ENCODE measurements at places on chromosomes 2 and 18.

DNA sequence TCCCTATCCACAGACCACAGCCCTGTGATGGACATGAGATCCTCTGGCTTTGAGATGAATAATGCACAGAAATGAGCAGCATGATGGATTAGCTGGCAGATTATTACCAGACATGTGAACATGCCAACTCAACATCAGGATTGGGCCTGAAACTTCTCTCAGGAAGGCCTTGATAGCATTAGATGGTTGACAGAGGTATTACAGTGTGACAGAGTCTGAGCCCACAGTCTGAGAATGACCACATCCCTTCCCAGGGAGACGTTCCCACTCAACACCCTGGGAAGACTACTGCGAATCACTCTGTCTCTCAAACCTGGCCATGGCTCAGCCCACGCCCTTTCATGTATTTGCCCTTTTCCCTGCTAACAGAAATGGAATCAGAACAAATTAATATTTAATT is 66.9 kb downstream of the BCL11A start:
- H3K4me1 ChIP-seq: peaks cover 45% of the 10 kb centered on the region
- H3K36me3 ChIP-seq: peaks cover 5% of the 10 kb centered on the region
- H3K27me3 ChIP-seq: no peaks in the 10 kb centered on the region
- DNase-seq: no peak

DNA sequence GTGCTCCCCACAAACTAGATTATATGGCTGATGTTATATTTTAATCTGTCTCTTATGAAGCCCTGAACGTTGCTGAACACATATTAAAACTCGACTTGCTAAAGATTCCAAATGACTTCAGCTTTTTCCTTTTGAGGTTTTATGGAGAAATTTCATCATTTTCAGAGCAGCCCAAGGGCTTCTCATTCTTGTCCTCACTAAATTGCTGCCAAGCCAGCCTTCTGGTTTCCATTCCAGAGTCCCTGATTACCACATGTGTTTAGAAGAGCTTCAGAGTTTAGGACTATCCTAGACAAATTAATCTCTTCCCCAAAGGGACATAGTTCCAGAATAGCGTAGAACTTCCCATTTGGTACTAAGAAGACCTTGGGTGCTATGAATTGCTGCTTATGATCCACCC is 77.8 kb upstream of the CCDC195 start:
- no peak overlapping the region for H3K27ac ChIP-seq
- peaks cover 2% of the 10 kb centered on the region for H3K27me3 ChIP-seq

GRCh38 chr2:16069933-16070647 is 129.7 kb downstream of the MYCN start:
- no peak overlapping the region for H3K4me3 ChIP-seq
- H3K27ac ChIP-seq: peak overlapping the region; percentile 44
- H3K4me1 ChIP-seq: peaks cover 8% of the 10 kb centered on the region
- DNase-seq: no peak
- no peaks in the 10 kb centered on the region for H3K27me3 ChIP-seq

- H3K27ac ChIP-seq: no peak overlapping the region
- H3K4me1 ChIP-seq: peaks cover 6% of the 10 kb centered on the region
- no peaks in the 10 kb centered on the region for H3K27me3 ChIP-seq
- H3K36me3 ChIP-seq: no peaks in the 10 kb centered on the region
- no peak for DNase-seq
- H3K4me3 ChIP-seq: no peak overlapping the region
Measured at GRCh38 chr2:26982102-26982742, 11.8 kb downstream of the MAPRE3 start.

- no peaks in the 10 kb centered on the region for H3K27me3 ChIP-seq
- H3K36me3 ChIP-seq: no peaks in the 10 kb centered on the region
- no peak overlapping the region for H3K27ac ChIP-seq
- no peak for DNase-seq
- H3K4me3 ChIP-seq: no peak overlapping the region
Measured at GRCh38 chr18:75970212-75970611, 524.8 kb downstream of the ZNF516 start.

- no peak for DNase-seq
- H3K4me1 ChIP-seq: peaks cover 27% of the 10 kb centered on the region
- H3K27me3 ChIP-seq: no peaks in the 10 kb centered on the region
- no peak overlapping the region for H3K27ac ChIP-seq
- H3K4me3 ChIP-seq: no peak overlapping the region
- H3K36me3 ChIP-seq: peaks cover 5% of the 10 kb centered on the region
Measured at GRCh38 chr2:12397854-12398253, 318.9 kb upstream of the TRIB2 start.

DNA sequence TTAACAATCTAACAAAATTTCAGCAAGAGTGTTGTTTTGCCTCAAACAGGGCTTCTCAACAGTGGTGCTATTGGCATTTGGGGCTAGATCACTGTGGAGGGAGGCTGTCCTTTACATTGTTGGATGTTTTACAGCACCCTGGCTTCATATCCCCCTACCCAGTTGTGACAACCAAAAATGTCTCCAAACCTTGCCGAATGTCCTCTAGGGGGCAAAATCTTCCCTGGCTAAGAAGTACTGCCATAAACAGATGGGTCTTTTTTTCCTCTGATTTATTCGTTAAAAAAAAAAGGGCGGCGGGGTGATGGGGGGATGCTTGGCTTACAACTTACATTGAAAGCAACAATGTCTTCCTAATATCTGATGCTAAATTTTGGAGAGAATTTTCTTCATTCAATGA is 207.6 kb upstream of the CCDC150 start:
- peaks cover 4% of the 10 kb centered on the region for H3K4me1 ChIP-seq
- no peaks in the 10 kb centered on the region for H3K27me3 ChIP-seq
- H3K27ac ChIP-seq: no peak overlapping the region
- peaks cover 2% of the 10 kb centered on the region for H3K36me3 ChIP-seq
- DNase-seq: no peak

DNA sequence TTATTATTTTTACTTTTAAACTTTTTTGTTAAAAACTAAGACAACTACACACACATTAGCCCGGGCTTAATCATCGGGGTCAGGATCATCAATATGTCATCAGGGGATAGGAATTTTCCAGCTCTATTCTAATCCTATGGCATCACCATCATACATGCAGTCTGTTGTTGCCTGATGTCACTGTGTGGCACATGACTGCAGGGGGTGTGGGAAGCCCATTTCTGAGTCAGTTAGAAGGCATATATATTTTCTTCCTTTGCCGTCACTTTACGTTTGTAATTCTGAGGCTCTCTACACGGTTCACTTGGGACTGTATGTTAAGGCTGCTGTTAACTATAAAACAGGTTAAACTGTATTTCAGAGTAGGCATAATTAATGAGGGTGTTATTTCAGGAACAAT is 144.4 kb upstream of the ITGA6 start:
- DNase-seq: no peak
- no peak overlapping the region for H3K27ac ChIP-seq
- no peaks in the 10 kb centered on the region for H3K27me3 ChIP-seq
- no peaks in the 10 kb centered on the region for H3K36me3 ChIP-seq
- H3K4me1 ChIP-seq: peaks cover 31% of the 10 kb centered on the region
- no peak overlapping the region for H3K4me3 ChIP-seq

DNA sequence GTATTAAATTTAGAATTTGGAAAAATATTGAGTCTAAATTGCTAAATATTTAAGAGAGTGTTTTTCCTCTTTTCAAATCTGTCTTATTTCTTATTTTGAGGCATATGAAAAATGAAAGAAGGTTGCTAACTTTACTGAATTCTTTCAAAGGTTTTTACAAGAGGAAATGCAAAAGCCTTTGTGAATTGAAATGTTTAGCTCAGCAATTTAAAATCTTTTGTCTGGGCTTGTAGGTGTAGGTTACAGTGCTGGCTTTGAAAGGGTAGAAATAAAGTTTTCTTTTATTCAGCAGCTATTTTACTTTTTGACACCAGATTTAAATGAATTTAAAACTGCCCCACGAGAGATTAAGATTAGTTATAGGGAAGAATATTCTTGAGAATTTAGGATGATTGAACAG is 192.0 kb downstream of the CDH7 start:
- DNase-seq: no peak
- no peaks in the 10 kb centered on the region for H3K27me3 ChIP-seq
- no peak overlapping the region for H3K4me3 ChIP-seq
- H3K4me1 ChIP-seq: no peaks in the 10 kb centered on the region

GRCh38 chr18:51278045-51278649 is 80.7 kb upstream of the MEX3C start:
- H3K27me3 ChIP-seq: no peaks in the 10 kb centered on the region
- no peaks in the 10 kb centered on the region for H3K36me3 ChIP-seq
- DNase-seq: no peak
- no peak overlapping the region for H3K27ac ChIP-seq
- peaks cover 22% of the 10 kb centered on the region for H3K4me1 ChIP-seq

DNA sequence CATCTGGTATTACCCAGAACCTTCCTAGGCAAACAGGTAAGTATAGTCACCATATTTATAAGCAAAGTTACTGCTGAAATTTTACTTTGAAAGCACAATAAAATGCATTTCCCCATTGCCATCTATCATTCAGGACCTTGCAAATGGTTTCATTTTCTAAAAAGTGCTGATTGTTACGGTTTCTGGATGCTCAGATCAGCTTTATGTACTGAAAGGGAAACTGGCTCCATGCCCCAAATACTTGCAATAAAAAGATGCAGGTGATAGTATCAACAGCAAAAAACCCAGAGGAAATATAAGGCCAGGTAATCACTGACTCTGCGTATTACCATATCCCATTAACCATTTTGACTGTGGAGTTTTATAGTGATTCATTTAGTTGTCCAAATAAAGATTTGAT is 1150.7 kb upstream of the CRIM1 start:
- H3K4me1 ChIP-seq: no peaks in the 10 kb centered on the region
- H3K27me3 ChIP-seq: peaks cover 2% of the 10 kb centered on the region
- no peak for DNase-seq
- H3K27ac ChIP-seq: no peak overlapping the region

DNA sequence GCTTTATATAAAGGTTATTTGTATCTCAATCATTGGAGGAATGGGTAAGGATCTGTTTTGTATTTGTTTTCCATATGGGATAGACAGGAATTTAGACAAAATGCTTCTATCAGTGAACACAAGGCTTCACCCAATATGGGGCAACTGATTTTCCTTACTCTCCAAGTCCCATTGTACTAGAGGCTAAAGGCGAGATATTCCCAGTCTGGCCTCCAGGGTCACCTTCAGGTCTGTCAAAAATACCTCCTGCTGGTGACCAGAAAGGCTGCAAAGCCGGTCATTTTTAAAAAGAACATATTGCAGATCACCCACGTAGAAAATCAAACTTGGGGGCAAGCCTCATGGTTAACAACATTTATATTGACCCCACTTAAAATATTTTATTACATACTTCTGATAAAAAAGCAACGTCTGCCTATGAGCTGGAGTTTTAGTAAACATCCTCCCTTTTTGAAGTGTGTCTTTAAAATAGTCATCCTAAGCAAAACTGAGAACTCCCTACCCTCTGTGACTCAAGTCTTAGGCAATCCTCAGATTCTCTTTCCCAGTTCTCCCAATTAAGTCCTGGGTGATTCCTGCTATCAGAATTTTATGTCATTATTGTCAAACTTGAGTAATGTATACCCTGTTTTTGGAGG is 276.6 kb downstream of the MREG start:
- H3K36me3 ChIP-seq: peaks cover 4% of the 10 kb centered on the region
- peaks cover 16% of the 10 kb centered on the region for H3K4me1 ChIP-seq
- no peak for DNase-seq
- no peak overlapping the region for H3K27ac ChIP-seq

DNA sequence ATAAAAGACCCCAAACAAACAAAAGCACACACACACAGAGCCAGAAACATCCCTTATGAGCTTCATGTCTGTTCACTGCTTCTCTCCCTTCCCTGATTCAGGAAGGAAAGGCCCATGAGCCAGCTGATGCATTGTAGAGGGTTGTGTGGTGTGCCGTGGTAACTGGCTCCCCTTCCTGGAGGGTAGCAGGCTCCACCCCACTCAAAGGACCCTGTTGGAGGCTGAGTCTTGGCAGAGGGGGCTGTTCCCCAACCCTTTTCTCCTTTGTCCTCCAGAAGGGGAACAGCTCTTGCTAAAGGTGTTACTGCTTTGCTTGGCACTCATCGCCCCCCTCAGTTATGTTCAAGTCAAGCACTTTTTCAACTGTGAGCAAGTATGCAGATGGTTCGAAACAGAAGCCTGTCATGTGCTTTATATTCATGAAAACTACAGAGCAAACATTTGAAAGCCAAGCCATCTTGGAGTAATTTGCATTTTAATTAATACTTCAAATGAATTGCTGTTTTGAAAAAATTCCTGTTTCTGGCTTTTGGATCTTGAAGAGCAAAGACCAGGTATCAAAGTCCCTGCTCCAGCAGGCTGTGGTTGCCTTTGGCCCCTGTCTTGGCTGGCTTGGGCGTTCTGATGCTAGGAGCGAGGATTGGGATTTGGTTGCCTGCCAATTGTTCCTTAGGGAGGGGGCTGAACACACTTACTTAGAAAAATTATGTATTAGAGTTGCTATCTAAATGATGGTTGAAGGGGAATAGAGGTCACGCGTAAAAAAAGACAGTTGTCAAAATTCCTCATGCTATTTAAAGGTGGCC is 267.8 kb downstream of the TSN start:
- peaks cover 16% of the 10 kb centered on the region for H3K27me3 ChIP-seq
- no peaks in the 10 kb centered on the region for H3K36me3 ChIP-seq
- peak; percentile 37 for DNase-seq
- H3K4me1 ChIP-seq: peaks cover 37% of the 10 kb centered on the region

DNA sequence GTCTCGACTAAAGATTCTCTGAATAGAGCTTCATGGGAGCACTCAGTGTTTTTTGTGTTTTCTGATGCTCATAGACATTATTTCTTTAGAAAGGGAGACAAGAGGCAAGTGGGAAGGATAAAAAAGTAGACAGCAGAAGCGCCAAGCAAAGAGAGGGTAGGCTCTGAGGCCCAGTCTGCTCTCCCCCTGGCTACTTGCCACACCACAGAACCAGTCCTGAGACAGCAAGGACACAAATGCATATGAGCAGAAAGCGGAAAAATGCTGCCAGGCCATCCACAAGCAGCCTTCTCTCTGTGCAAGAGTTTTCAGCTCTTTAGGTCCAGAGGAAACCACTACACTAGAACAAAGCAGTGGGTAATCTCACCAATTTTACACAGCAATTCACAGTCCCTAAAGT is 285.4 kb downstream of the ZNF521 start:
- H3K4me1 ChIP-seq: peaks cover 4% of the 10 kb centered on the region
- H3K27ac ChIP-seq: no peak overlapping the region
- DNase-seq: no peak

DNA sequence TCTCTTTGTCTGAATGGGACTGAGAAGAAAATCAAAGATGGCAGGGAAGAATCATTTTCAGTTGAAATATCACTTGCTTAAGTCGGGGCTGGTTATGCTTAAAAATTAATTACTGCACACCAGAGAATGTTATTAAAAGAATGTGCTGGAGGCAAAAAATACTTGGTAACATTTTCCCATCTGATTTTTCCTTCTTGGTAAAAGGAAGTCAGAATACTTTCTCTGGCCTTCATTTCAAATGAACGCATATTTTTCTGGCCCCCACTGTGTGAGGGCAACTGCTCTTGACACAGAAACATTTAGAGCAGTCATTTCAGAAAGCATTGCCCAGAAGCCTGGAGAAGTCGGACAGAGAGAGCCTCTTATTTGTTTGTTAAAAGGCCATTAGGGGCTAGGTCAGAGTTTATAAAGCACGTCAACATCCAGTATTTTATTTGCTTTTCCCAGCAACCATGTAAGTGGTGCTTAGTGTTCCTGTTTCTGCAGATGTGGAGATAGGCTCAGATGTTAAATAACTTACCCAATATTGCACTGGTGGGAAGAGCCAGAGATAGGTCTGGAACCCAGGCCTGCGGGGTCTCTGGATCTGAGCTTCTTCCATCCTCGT is 32.9 kb upstream of the LYPD6B start:
- H3K36me3 ChIP-seq: no peaks in the 10 kb centered on the region
- H3K27ac ChIP-seq: peak overlapping the region; percentile 13
- no peak for DNase-seq
- peaks cover 42% of the 10 kb centered on the region for H3K4me1 ChIP-seq

GRCh38 chr2:23600346-23600745 is 215.4 kb downstream of the KLHL29 start:
- peaks cover 6% of the 10 kb centered on the region for H3K4me1 ChIP-seq
- no peak for DNase-seq
- H3K36me3 ChIP-seq: no peaks in the 10 kb centered on the region
- no peak overlapping the region for H3K4me3 ChIP-seq
- H3K27ac ChIP-seq: no peak overlapping the region
- H3K27me3 ChIP-seq: no peaks in the 10 kb centered on the region

Measured in mesothelial cell of epicardium (in vitro differentiated cells).